Brain (organoid and tissue), 16 donors: ENCODE measurements at places on chromosomes 3 and 15. TPM values are rescaled to one million over a fixed set of nuclear protein-coding genes. Genes with fewer than 3 reads are reported as not detected.

The TAMM41 gene
- 10.6 TPM for polyA plus RNA-seq

The C2CD4A gene
- polyA plus RNA-seq: 0.24 TPM

The GPR62 gene
- polyA plus RNA-seq: 8.9 TPM

The EXOG gene
- polyA plus RNA-seq: 8.3 TPM

The TRH gene
- 13.8 TPM for polyA plus RNA-seq

The SLC22A14 gene
- not detected for polyA plus RNA-seq

The LRRIQ4 gene
- polyA plus RNA-seq: not detected

The GOLGA8J gene
- polyA plus RNA-seq: not detected

The RHOV gene
- polyA plus RNA-seq: 2.3 TPM

The ZIC1 gene
- 13.4 TPM for polyA plus RNA-seq

The ADIPOQ gene
- polyA plus RNA-seq: not detected

The CHRFAM7A gene
- polyA plus RNA-seq: 0.61 TPM

The CATSPER2 gene
- 2.3 TPM for polyA plus RNA-seq

The PYGO1 gene
- polyA plus RNA-seq: 0.95 TPM

The FANCD2OS gene
- not detected for polyA plus RNA-seq

The GOLGA8G gene
- not detected for polyA plus RNA-seq

The ITGB5 gene
- polyA plus RNA-seq: 18.8 TPM

The ITIH3 gene
- polyA plus RNA-seq: 0.54 TPM

The NR2E3 gene
- polyA plus RNA-seq: not detected

The ZNF385D gene
- polyA plus RNA-seq: 0.75 TPM

The GRK7 gene
- polyA plus RNA-seq: not detected

The SCN11A gene
- not detected for polyA plus RNA-seq

The CADPS gene
- 34.1 TPM for polyA plus RNA-seq

The LNP1 gene
- polyA plus RNA-seq: 4.4 TPM

The ZMYND10 gene
- polyA plus RNA-seq: 18.3 TPM

The SPATA12 gene
- not detected for polyA plus RNA-seq

The ALPK3 gene
- 18.0 TPM for polyA plus RNA-seq

The FAM81A gene
- 10.4 TPM for polyA plus RNA-seq

The EOMES gene
- polyA plus RNA-seq: not detected

The RBMS3 gene
- 2.4 TPM for polyA plus RNA-seq

The EDEM1 gene
- 1.4 TPM for polyA plus RNA-seq

The SCG5 gene
- polyA plus RNA-seq: 151 TPM

The PLA2G4E gene
- not detected for polyA plus RNA-seq
